Myometrial cell (primary cell): ENCODE measurements at places on chromosomes 13 and 19. TPM values are rescaled to one million over a fixed set of nuclear protein-coding genes. Genes with fewer than 3 reads are reported as not detected.

The CEACAM6 gene
- not detected in 2 replicates for total RNA-seq

The ZNF723 gene
- not detected in 2 replicates for total RNA-seq

The TPRX2 gene
- total RNA-seq: not detected in 2 replicates

The GAPDHS gene
- not detected in 2 replicates for total RNA-seq

The KLF1 gene
- total RNA-seq: not detected in 2 replicates

The TMPRSS9 gene
- total RNA-seq: not detected in 2 replicates

The ERFL gene
- total RNA-seq: not detected in 2 replicates

The LILRA5 gene
- total RNA-seq: not detected in 2 replicates

The EPN1 gene
- total RNA-seq: 104 and 157 TPM in 2 replicates

The FXYD1 gene
- total RNA-seq: not detected in 2 replicates

The ATP4B gene
- total RNA-seq: not detected in 2 replicates

The PSG3 gene
- total RNA-seq: not detected in 2 replicates

The ZNF560 gene
- total RNA-seq: 0.29 and 0.53 TPM in 2 replicates

The HNRNPA1L2 gene
- 0.89 and 1.2 TPM in 2 replicates for total RNA-seq

The LILRA1 gene
- not detected in 2 replicates for total RNA-seq

The CGB5 gene
- total RNA-seq: not detected in 2 replicates

The LAIR1 gene
- total RNA-seq: not detected in 2 replicates

The EXOC3L2 gene
- not detected in 2 replicates for total RNA-seq

The CCDC70 gene
- total RNA-seq: not detected in 2 replicates

The CCL25 gene
- total RNA-seq: not detected in 2 replicates

The ATP8A2 gene
- under 0.01 TPM in 1 of 2 replicates, not detected in the other for total RNA-seq

The OR10H1 gene
- not detected in 2 replicates for total RNA-seq

The ATCAY gene
- 0.58 and 1.2 TPM in 2 replicates for total RNA-seq

The SMIM44 gene
- not detected in 2 replicates for total RNA-seq

The PNMA8C gene
- not detected in 2 replicates for total RNA-seq

The NXNL1 gene
- total RNA-seq: not detected in 2 replicates
